A673 (cell line): ENCODE measurements at places on chromosomes 5 and 9.

DNA sequence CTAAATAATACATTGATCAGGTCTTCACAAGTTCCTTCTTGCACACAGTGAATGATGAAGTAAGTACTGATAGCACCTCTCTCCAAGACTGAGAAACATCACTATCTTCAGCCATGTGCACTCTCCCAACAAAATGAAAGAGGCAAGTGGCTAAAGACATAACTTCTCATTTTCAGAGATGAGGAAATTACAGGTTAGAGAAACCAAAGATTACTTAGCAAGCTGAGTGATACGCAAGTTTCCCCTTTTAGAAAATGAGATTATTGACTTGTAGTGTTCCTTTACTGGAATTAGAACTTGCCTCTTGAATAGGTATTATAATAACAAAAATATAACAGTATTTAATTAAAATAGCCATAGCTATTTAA lies 21.6 kb downstream of the CEMIP2 start:
- DNase-seq: no peak

DNA sequence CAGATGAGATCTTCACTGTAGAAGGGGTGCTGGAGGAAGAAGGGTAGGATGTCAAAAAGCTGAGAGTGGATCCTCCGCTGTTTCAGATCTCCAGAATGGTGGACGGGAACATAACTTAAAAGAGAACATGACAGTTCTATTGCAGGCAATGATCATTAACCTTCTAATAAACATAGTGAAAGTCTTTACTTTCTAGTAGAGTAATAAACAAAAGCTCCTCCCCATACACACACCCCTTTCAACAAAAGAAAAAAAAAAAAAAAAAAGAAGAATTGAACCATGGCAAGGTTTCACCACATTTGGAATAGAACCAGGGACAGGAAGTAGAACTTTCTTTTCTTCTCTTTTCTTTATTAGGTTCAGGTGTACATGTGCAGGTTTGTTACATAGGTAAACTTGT lies 768.1 kb upstream of the RIOK2 start:
- no peak for DNase-seq

DNA sequence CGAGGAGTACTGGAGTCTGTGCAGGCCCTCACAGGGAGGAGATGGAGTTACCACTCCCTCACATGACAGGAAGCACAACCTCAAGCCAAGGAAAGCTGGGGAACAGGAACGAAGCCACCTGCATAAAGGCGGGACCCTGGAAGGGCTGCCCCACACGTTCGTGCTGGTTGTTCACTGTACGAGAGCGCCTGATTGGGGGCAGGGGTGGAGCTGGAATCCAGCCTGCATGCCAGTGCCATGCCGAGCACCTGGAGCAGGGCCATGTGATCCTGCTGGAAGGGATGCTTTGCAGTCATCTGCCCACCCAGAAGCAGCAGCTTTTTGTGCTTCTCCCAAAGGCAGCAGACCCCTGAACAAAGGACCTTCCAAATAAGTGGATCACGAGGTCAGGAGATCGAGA lies 11.4 kb downstream of the GRM6 start:
- no peak for DNase-seq

DNA sequence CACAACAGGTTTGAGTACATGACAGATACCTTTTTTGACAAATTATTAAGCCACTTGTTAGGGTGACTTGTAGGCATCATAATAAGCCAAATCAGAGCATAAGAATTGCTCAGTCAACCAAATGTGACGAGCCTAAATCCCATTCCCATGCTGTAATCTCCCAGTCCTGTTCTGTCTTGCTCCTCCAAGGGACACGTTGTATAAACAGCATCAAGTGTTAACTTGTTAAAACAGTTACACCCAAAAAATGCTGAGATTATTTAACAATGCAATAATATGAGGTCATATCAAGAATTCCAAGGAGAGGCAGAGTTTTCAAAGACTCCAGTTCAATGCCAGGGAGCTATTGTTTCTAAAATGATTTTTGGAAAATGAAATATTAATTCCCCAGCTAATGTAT lies 76.2 kb downstream of the SH3TC2 start:
- DNase-seq: no peak

DNA sequence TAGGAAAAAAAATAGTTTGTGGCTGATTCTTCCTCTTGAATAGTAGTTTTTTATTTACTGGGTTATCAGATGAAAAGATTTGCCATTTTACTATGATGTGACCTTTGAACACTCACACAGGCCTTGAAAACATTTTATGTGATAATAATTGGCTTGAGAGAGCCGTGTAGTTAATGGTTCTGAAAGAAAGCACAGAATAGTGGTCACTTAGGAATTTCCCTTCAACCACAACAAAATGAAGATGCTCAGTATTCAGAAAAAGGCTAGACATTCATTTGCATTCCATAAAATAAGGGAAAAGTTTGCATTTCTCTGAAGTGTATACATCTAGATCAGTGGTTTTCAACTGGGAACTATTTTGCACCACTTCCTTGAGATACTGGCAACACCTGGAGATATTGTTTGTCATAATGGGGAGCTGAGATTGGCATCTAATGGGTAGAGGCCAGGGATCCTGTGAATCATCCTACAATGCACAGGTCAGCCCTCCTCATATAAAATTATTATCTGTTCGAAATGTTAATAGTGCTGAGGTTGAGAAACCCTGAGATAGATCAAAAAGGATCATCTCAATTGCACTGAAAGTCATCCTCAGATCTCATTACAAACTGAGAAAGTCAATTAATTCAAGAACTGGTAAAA lies 446.4 kb upstream of the CCNG1 start:
- DNase-seq: no peak

DNA sequence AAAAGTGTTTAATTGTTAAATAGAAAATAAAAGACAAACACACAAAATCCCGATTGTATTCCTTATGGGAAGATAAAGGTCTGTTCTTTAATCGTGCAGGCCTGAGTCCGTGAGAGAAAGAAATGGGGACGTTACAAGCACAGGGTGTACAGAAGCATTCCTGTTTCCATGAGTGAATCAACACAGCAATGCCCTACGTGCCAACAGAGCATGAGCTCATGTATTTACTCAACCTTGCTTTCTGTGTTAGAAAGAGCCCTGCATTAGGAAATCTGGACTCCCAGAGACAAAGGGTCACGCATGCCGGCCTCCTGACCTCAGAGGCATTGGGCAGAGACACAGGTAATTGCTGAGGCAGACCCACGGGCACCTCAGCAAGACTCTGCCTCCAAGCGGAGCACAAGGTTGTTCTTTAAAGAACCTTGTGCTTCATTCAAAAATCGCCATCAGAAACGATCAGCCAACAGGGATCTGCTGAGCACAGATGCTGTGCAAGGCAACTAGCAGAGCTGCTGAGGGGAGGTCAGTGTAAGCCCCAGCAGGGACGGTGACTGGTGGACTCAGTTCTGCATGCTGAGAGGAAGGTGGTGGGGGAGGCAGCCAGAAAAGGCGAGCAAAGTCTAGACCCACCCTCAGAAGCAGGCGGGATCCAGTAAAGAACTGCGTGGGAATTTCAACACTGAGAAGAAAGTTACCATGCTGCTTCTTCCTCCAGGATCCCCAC lies 101.0 kb downstream of the TLE1 start:
- no peak for DNase-seq

- no peak for DNase-seq
Observed at GRCh38 chr5:179230061-179230461, 115.2 kb downstream of the ADAMTS2 start.

GRCh38 chr5:118354797-118355196 lies 633.5 kb downstream of the DTWD2 start:
- DNase-seq: no peak

DNA sequence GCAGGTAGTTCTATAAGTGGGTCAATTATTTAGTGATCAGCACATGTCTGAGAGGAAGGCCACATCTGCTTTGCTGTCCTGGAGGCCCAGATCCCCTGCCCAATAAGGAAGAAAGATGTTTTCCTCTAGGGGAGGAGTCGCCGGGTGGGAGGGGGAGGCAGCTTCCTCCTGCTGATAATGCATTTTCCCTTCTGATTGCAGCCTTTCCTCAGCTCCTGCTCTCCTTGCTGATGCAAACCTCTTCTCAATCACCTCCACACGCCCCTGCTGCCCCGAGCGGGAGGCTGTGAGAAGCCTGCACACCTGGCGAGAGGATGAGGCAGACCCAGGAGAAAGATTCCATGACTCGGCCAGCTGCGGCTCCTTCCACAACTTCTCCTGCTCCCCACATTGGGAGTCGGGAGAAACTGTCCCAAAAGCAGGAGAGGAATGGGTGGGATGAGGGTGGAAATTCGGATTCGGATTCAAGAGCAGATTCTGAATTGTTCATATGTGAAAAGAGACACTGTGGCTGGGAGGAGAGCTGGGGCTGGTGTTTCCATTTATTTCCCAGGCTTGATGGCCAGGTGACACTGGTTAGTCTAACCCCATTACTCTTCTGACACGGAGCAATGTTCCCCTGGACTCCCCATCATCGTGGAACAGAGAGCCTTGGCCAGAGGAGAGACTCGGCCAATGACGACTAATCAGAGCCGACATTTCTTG lies 6.8 kb upstream of the NTNG2 start:
- DNase-seq: no peak

DNA sequence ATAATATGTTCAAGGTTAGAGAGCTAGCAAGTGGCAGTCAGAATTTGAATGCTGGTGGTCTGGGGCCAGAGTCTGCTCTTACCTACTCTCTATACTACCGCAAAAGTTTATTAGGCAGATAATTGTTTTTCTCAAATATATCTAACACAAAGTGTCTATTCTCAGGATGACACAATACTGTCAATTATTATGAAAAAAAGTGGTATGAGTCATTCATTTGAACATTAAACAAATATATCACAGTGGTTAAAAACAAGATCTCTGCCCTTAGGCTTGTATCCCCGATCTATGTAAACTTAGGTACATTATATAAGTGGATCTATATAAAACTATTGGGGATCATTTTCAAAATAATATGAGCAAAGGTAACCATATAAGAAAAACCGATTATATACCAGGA lies 354.9 kb downstream of the CETN3 start:
- no peak for DNase-seq

- DNase-seq: no peak
Observed at GRCh38 chr5:91361790-91362189, 21.3 kb downstream of the ARRDC3 start.

DNA sequence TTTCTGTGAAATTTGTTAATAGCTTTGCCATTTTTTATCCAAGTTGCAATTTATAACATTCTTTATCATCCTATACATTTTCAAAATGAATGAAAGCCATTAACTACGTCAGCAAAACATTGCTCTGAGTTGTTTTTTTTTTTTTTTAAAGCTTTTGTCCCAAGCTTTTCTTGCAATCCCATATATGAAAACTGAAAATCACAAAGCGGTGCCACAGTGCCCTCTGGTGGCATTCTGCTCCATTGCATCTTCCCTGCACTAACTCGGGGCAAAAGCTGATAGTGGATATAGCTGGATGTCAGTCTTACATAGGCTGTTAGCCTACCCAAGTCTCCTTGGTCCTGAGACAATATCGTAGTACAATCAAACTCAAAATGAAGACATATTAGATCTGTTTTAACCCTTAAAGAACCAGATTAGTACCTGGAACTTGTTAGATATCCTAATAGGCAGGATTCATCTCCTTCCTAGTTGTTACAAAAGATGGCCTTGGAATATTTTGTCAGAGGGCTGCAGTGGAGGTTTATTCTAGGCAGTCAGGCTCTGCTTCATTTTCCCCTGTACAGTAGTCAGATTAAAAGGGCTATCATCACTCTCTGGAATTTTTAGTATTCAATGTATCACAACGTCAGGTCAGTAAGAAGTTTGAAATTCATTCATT lies 669.9 kb downstream of the PTPRD start:
- peak; percentile 72 for DNase-seq

DNA sequence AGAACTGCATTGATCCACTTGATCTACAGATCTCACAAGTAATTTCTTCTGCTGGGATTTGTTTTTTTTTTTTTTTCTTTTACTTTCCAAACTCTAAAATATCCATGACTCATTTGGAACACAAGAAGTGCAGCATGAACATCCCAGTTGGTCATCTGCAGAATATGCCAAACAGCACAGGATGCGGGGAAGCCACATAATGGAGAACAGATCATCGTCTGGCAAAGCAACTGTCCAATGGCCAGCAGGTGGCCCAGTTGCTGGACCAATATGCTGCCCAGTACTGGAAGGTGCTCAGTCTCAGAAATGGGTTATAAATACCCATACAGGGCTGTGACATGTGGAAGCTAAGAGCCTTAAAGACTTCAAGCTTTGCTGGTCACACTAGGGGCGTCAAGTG lies 221.3 kb upstream of the TAS2R1 start:
- DNase-seq: no peak

DNA sequence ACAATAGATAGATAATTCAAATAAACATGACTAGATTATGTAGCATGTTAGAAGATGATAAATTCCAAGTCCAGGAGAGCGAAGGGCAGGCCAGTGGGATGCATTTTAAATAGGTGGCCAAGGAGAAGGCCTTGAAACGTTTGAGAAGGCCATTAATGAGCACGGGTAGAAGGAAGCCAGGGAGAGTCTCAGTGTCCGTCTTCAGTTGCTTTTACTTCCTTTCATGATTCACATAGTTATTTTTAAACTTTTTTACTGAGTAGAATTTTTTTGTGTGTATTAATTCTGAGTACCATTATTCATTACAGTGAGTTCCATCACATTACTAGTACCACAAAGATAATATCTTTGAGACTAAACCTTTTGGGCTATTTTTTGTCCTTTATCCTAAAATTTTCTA lies 259.2 kb downstream of the ARRDC3 start:
- no peak for DNase-seq

DNA sequence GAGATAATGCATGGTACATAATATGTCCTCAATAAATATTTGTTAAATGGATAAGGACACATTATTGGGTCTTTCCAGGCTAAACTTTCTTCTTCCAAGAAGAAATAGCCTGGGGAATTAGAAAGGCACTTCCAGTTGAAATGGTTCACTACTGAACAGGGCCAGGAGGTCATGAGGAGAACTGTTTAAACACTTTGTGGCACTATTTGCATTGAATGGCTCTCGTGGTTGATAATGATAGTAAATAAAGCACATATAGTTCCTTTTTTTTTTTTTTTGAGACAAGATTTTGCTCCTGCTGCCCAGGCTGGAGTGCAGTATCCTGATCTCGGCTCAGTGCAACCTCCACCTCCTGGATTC lies 19.9 kb upstream of the CAST start:
- DNase-seq: no peak

DNA sequence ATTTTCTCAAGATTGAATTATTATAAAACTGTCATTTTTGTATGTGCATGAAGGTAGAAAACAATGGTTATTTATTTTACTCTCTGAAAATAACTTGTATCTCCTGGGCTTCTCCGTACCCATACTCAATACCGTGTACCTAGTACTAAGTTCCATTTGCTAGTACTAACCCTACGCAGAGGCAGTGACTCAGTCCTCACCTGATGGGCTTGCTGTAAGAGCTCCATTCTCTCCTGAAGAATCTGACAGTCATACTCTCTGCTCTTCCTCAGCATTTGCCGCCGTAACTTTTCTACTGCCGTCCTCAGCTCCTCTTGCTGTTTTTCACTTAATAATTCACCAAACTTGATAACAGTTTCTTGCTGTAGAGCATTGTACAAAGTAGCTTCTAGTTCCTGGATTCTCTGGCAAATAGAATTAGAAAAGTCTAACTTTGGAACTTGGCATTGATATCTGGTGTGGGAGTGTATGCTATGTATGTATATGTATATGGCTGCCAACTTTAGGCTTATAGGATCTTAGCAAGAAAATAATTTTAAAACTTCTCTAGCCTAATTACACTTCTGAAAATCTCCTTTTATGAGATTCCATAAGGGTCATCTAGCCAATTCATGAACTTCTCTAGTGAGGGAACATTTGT lies 108.0 kb upstream of the DPYSL3 start:
- DNase-seq: no peak

GRCh38 chr9:34106110-34106509 lies 20.4 kb downstream of the DCAF12 start:
- no peak for DNase-seq

- DNase-seq: no peak
Observed at GRCh38 chr9:28365728-28366127, 792.4 kb upstream of the C9orf72 start.

GRCh38 chr5:82365026-82365425 lies 86.9 kb upstream of the RPS23 start:
- DNase-seq: no peak
